ENCODE measurements at places on chromosomes 5 and 9. TPM values are rescaled to one million over a fixed set of nuclear protein-coding genes. Genes with fewer than 3 reads are reported as not detected.

DNA sequence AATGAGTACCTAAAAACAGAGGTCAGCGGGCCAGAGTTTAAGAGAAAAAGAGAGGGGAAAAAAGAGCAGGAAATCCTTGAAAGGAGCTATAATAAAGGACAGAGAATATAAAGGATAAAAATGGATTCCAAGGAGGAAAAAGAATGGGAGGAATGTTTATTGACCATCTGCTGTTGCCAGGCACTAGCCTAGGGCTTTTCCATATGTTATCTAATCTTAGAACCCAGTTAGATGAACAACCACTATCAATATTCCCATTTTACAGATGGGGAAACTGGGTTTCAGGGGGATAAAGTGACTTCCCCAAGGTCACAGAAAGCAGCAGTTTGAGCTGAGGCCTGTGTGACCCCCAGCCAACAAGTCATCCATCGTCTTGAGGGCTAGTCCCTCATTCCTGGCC lies 232.5 kb downstream of the NR3C1 start:
- no peak for DNase-seq

DNA sequence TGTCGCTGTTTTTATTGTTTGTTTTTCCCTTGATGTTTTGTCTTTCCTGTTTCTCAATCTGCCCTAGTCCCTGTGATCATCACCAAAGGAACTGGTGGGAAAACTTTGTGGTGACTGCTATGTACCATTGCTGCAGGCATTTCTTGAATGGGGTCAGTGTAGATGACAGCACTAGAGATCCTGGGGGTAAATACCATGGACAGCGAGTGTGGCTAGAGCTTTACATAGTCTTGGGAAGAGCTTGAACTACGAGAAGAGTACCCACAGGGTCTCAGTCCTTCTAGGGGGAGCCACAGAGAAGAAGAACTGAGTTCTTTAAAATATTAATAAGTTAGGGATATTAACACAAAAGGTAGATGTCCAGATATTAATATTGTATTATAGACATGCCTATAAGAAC lies 138.8 kb downstream of the PAM start:
- no peak for DNase-seq

GRCh38 chr5:97918620-97919019 lies 735.6 kb upstream of the RIOK2 start:
- DNase-seq = no peak

- DNase-seq = no peak
Observed at GRCh38 chr9:121778252-121779225, 127.1 kb downstream of the DAB2IP start.

The CD74 gene
- total RNA-seq = 507 TPM
